Left lung (tissue), 14 donors: ENCODE measurements at places on chromosomes 5 and 9. TPM values are rescaled to one million over a fixed set of nuclear protein-coding genes. Genes with fewer than 3 reads are reported as not detected.

DNA sequence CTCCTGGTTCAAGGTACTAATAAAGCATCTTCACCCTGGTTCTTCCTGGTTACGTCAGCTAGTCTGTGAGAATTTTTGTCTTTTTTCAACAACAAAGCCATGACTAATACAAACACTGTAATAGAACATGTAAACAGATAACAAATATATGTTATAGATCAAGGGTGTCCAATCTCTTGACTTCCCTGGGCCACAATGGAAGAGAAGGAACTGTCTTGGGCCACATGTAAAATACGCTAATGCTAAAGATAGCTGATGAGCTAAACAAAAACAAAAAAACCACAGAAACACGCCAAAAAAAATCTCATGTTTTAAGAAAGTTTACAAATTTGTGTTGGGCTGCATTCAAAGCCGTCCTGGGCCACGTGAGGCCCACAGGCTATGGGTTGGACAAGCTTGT is 124.5 kb upstream of the GNA14 start:
- no peak overlapping the region for H3K4me3 ChIP-seq
- no peak for DNase-seq
- H3K27me3 ChIP-seq: no peaks in the 10 kb centered on the region

- no peaks in the 10 kb centered on the region for H3K36me3 ChIP-seq
- no peak overlapping the region for H3K4me3 ChIP-seq
- H3K27ac ChIP-seq: no peak overlapping the region
- no peak for DNase-seq
Observed at GRCh38 chr9:69584759-69585158, 87.4 kb downstream of the APBA1 start.

Gene RGS3
- 96.9 TPM for total RNA-seq

Gene GCNT4
- 1.7 TPM for total RNA-seq

Gene WDR31
- total RNA-seq: 3.5 TPM

Gene SMIM15
- 61.6 TPM for total RNA-seq
